ENCODE measurements at places on chromosomes 3 and 15.

- DNase-seq: no peak
These were observed 74.3 kb downstream of the SETD2 start for GRCh38 chr3:47089630-47090029.

DNA sequence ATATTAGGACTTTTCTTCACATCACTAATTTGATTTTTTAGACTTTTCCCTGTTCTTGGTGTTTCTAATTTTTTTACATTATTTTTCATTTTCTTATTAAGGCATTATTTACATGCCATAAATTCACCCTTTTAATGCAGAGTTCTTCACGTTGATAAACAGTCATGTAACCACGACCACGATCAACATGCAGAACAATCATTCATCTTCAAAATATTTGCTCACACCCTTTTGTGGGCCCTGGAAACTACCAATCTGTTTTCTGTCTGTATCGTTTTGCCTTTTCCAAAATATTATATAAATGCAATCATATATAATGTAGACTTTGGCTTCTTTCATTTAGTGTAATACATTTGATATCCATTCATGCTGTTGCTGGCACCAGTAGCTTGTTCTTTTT lies 48.7 kb downstream of the ARRDC4 start:
- no peak for DNase-seq

GRCh38 chr3:149016669-149017541 lies 25.6 kb downstream of the GYG1 start:
- DNase-seq: peak; percentile 13

GRCh38 chr3:132009241-132009640 lies 25.6 kb downstream of the CPNE4 start:
- no peak for DNase-seq

GRCh38 chr3:64451283-64452012 lies 226.2 kb upstream of the PRICKLE2 start:
- DNase-seq: no peak

DNA sequence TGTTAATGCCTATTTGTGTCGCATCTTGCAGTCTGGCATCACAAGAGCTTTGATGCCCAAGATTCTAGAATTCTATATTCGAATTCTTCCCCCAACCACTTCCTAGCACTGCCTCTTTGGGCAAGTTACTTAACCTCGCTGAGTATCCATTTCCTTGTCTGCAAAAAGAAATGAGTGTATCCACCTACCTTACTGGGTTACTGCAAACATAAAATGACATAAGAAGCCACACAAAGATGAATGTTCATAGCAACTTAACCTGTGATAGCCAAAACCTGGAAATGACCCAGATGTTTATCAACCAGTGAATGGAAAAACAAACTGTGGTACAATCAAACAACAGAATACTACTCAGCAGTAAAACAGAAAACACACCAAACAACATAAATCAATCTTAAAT lies 24.9 kb downstream of the RFTN1 start:
- DNase-seq: no peak

DNA sequence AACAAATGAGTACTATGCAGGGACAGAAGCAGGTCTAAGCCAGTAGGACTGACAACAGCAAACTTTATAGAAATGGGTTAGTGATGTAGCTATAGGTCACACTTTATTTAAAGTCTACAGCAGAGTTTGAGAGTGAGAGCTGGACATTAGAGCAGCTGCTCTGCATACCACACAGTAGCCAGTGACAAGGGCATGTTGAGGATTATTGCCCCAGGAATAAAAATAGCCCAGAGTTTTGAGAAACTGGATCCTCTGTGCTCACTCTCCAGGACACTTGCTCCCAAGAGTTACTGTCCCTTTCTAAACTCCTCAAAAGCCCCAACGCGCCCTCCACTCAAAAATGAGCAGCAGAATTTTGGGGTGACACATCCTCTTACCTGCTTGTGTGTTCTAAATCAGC lies 21.1 kb downstream of the LRTM1 start:
- DNase-seq: no peak

DNA sequence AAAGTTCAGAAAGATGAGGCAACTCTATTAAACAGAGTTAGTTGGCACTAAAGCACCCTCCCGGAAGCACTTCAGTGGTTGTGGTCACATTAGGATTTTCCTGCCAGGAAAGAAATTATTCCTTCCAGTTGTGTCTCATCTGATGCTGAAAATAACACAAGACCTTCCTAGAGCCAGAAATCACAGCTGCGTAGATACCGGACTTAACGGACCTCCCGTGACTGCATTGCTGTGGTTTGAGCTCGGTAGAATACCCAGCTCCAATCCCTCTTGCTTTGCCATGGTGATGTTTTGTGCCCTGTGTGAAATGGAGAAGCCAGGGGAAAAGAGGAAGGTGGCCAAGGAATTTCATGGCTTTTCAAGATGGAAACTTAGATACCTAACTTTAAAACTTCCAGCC lies 215.0 kb upstream of the IGF1R start:
- no peak for DNase-seq

- DNase-seq: no peak
These were observed 1.6 kb upstream of the ATOSA start for GRCh38 chr15:52680761-52681160.

DNA sequence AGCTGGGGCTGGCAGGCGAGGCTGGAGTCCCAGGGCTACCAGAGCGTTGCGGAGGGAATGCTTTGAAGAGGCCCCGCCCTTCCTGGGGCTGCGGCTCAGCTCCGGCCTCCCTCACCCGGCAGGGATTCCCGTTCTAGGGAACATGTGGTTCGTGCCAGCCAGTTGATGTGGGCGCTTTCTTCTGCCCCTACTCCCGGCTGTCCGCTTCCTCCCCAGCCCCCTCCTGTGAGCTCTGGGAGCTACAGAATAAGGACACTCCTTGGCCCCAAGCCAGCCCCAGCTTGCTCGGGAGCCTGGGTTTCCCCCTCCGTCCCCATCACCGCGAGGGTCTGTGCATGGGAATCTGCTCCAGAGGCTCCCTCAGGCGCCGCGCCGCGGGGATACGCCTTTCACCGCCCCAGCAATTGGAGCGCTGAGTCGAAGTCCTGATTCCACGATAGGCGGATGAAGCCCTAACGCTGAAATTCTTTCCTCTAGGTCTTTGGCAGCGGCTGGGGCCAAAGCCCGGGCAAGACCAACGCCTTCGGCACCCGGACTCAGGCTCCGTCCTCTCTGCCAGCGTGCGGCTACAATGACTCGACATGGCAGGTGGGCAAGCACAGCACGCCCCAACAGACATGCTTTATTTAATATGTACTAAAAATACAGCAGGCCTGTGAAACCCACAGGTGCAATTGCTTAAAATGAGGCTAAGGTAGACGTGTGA lies 69.5 kb downstream of the KLF15 start:
- DNase-seq: no peak

GRCh38 chr3:107346564-107346963 lies 30.7 kb upstream of the CCDC54 start:
- no peak for DNase-seq

DNA sequence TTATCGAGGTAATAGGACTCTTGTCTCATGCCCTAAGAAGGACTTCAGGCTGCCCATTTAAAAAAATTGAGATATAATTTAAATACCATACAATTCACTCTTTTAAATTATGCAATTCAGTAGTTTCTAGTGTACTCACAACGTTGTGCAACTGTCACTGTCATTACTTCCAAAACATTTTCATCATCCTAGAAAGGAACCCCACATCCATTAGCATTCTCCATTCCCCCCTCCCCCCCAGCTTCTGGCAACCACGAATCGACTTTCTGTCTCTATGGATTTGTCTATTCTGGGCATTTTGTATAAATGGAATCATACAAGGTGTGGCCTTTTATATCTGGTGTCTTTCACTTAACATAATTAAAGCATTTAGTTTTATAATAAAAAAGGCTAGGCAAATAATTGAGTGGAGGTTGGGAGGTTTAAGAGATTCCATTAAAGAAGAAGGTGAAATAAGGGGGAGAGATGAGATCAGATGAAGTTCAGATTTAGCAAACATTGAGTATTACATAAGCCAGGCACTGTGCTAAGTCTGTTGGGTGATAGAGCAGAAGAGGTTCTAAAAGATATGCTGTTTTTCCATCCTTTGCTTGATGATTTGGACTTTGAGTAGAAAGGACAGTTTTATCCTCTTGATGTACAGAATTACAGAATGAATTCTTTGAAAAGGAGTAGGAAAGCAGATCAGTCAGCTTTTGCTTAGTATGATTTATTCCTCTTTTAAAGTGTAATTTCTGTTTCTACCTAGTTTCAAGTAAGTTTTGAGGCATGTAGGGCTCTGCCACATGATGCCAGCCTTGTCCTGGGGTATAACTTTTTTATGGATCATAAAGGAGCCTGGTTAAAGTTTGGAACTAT lies 36.3 kb downstream of the UBE2E2 start:
- DNase-seq: no peak

DNA sequence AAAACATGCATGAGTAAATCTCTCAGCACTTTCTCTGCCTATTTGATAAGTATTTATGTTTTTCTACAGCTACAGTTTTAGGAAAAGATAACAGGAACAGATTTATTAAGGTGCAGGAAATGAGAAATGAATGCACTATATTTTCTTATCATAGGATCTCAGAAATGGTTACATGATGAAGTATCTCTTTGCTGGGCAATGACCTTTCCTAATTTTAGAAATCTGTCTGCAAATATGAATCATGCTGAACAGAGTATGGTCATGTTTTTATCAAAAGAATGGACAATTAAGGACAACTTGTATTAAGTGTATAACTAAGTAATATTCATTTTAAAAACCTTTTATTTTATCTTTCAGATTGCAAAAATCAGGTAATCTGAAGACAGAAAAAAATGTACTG lies 53.8 kb upstream of the SPPL2A start:
- DNase-seq: no peak

DNA sequence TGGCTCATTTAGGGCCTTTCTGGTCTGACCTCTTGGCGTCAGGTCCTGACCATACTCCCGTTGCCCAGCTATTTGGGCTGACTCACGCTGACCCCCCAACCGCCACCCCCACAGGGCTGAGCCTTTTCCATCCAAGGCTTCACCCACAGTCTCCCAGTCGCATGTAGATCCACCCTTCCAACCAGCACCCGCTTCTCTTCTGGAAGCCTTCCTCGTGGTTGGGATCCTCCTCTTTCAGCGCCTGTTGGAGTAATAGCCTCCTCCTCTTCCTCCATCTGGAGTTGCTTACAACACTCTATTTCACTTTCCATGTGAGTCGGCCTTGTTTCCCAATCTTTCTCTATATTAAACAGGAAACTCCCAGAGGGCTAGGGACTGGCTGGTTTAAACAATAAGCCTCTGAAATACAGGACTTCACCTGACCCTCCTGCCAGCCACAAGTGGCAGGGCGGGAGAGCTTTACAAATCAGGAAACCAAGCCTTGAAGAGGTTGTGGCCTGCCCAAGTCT lies 2.1 kb upstream of the ALAS1 start:
- DNase-seq: no peak

- peak; percentile 10 for DNase-seq
These were observed 835 bp downstream of the ARIH2 start for GRCh38 chr3:48919215-48920138.

GRCh38 chr3:155871746-155872158 lies 1.3 kb downstream of the GMPS start:
- no peak for DNase-seq

GRCh38 chr3:53328746-53329145 lies 18.6 kb downstream of the DCP1A start:
- no peak for DNase-seq

- DNase-seq: no peak
These were observed 59.5 kb downstream of the LRRC28 start for GRCh38 chr15:99310745-99311144.

- no peak for DNase-seq
These were observed 800.7 kb downstream of the DIPK2A start for GRCh38 chr3:144772372-144772771.

- DNase-seq: no peak
These were observed 431.3 kb downstream of the FOXP1 start for GRCh38 chr3:71152039-71152891.

- DNase-seq: no peak
These were observed 7.9 kb upstream of the EOMES start for GRCh38 chr3:27729748-27730611.

DNA sequence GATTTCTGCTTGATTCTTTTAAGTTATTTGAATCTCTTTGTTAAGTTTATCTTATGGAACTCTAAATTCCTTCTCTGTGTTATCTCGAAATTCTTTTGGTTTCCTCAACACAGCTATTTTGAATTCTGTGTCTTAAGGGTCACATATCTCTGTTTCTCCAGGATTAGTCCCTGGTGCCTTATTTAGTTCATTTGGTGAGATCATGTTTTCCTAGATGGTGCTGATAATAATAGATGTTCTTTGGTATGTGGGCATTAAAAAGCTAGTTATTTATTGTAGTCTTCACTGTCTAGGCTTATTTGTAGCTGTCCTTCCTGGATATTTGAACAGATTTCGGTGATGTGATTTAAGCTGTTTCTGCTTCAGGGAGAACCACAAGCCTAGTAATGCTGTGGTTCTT lies 615.6 kb upstream of the NECTIN3 start:
- no peak for DNase-seq

- no peak for DNase-seq
These were observed 38.3 kb downstream of the IFT57 start for GRCh38 chr3:108183971-108184370.
